ENCODE measurements at places on chromosomes 12 and 14.

- DNase-seq: no peak
Measured at GRCh38 chr14:77838831-77839511, 39.1 kb downstream of the ADCK1 start.

DNA sequence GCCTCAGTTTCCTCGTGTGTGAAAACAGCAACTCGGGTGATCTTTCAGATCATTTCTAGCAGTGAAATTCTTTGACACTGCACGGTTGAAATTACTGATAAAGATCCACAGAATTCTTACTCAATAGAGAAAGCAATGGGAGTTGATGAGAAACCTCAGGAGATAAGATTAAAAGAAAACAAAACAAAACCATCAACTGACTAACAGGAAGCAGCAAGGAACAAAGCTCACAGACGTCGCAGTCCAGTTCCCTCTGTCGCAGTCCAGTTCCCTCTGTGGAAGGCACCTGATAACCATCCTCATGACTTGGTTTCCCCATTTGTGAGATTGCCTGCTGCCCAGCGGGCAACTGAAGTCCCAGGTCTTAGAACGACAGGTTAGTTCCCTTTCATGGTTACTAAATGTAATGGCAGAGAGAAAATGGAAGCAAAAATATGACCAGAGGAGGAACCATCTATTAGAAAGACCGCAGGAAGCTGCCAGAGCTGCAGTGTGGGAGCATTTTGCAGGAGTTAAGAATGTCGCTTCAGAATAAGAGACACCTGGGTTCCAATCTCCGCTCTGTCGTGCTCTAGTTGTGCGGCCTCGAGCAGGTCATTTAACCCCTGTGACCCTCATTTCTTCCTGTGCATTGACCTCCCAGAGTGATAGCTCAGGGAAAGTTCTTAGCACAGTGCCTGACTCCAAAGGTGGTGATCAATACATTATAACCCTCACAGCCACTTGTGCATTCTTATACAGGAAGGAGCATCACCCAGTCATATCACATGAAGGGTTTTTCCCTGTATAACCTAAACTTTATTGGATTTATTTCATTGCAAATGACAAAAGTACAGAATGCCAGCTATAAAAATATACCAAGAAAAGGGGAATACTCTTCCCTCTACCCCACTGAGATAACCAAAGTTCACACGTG lies 5.1 kb upstream of the MED13L start:
- no peak for DNase-seq

DNA sequence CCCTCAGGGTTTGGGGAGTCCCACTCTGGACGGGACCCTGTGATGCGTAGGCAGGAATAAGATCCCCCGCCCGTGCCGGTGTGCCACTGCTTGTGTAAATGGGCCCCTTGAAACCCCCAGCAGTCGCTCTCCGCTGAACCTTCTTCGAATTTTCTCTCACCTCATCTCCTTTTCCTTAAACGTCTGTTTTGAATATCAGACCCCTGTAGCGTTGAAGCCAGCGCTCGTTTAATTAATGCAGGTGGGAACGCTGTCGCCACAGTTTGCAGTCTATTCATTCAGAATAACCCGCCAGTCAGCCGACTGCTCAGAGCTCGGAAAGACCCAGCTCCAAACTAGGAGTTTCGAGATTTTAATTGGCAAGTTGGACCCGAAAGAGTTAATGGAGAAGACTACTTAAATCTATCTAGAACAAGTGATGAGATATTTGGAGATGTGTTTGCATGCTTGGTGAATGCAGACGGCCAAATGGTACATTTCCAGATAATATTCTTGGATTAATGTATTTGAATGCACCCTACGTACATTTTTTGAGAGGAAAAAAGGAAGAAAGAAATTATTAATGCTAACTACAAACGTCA lies 739 bp upstream of the PPP2R5E start:
- no peak for DNase-seq

- DNase-seq: no peak
Measured at GRCh38 chr12:125604976-125605375, 539.7 kb downstream of the AACS start.

DNA sequence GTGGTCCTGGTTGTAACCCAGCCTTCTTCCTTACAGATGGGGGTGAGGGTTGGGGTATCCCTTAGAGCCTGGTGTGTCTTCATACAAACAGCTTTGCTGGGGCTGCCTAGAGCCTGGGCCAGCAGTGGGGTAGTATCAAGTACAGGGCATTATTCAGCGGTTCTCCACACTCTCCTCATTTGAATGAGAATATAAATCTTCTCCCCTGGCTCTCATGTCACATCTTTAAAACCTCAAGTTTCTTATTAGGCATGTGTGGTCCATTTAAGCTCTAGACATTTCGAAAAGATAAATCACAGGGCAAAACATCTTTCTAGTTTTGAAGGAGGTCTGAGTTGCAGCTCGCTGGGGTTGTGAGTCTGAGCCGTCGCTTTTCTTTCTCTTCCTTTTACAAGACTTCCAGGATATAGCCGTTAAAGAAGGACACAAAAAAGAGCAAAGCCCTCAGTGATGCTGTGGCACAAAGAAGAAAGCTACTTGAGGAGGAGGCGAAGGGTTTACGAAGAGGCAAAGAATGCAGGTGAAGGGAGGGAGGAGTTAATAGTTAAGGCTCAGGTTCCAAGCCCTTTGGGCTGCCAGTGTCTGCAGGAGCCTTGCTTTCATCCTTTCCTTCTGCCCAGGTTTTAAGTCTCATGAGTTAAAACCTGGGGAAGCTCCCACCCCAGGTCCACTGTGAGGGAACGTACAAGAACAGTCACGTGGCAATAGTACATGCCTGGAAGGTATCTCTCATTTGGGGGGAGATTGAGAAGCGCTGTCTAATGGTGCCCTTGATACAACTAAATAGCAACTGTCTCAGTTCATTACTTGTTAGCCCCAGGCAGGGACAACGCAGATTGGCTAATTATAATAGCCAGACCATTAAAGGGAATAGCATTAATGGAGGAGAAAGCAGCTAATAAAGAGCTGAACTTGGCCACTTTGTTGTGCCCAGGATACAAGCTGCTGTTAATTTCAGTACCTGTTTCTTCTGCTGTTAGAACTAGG lies 94.2 kb downstream of the ETV6 start:
- DNase-seq: no peak

DNA sequence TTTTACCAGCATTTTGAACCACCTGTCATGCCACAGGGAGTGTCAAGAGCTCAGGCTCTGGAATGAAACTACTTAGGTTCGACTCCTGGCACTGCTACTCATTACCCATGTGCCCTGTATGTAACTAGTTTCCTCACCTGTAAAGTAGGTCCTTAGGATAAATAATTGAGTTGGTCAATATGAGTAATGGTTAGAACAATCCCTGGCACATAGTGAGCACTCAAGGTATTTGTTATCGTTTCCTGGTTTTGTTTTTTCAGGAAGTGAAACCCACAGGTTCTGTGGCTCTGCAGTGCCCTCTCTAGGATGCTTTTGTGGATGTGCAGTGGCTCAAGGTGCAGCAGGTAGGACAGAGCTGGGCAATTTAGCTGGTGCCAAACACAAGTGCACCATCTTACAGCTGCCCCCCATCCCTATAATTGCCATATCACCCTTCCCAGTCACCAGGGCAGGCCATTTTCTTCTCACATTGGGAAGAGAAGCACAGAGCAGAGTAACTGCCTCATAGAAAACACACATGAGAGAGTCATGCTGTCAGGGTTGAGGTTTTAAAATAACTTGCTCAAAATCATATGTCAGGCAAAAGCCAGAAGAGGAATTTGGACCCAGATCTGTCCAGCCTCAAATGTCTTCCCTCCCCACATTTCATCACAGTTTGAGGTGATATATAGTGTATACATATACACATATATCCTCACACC lies 297.5 kb downstream of the RPAP3 start:
- peak; percentile 62 for DNase-seq

- no peak for DNase-seq
Measured at GRCh38 chr12:51371295-51371953, 19.8 kb downstream of the GALNT6 start.

DNA sequence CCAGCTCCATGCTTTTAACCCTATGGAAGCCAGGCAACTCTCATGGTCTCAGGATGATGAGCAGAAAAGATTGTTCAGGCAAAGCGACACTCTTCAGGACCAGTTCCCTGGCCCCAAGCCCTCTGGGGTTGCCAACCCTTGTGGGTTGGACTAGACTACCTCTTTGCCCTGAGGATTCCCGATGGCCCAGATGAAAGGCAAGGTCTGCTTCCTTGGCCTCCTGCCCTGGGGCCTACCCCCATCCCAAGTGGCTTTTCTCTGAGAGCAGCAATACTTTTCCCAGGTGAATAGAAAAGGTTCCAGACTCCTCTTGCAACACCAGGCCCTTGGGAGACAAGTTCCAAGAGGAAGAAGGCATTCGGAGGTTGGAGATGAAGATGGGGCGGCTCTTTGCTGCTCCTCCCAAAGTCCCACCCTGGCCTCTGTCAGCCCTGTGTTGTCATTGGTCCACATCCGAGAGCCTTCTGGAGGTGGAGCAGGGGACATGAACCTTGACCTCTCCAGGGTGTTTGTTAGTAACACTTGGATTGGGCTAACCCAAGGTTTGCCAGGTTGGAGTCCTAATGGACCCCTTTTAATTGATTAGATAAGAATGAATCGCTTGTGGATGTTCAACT lies 131.1 kb downstream of the GCH1 start:
- no peak for DNase-seq

GRCh38 chr14:35193161-35193560 lies 70.8 kb downstream of the PRORP start:
- DNase-seq: no peak

DNA sequence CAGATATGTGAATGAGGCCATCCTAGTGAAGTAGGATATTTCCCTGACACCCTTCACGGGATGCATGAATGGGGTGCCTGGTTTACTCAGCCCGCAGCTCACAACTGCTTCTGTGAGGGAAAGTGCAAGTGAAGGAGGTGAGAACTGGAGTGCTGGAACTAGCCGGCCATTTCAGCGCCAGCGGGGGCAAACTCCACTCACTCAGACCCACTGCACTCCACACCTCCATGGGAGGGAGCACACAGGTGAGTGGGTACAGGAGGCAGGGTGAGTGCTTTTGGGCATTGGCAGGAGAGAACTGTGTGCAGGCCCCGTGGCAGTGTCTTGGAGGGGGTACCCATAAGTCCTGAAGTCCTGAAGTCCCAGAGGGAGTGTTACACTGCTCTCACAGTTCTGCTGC lies 1008.4 kb downstream of the SLC6A15 start:
- no peak for DNase-seq

- DNase-seq: no peak
Measured at GRCh38 chr12:127178463-127178862, 1088.5 kb upstream of the TMEM132C start.

DNA sequence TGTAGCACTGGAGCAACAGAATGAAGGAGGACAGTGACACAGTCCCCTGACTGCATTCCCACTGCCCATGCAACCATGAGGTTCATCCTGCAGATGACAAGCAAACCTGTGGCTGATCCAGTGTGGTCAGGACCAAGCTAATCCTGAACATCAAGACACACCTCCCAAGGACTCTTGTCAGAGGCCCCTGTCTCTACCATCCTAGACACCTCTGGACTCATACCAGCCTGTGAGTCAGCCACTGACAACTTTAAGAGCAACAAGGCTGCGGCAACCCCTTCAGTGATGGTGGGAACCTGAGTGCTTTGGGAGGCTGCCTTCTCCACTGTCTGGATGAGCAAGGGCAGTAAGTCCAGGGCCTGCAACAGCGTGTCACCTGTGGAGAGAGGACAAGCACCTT lies 24.6 kb downstream of the GCN1 start:
- no peak for DNase-seq

DNA sequence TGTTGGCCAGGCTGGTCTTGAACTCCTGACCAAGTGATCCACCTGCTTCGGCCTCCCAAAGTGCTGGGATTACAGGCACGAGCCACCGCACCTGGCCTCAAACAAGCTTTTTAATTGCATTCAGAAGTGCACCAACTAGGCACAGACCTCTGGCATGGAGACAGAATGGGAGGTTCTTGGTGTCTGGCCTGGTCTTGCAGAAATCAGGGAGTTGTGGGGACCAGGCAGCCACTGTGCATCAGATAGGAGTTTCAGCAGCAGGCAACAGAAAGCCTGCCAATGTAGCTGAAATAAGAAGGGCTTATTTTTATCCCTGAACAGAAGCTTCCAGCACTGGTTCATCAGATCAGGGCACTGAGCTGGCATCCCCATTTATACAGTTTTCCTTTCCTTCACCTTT lies 22.2 kb upstream of the TCL1B start:
- DNase-seq: no peak

GRCh38 chr14:61898568-61898967 lies 136.3 kb downstream of the SNAPC1 start:
- DNase-seq: no peak

GRCh38 chr12:106566771-106567170 lies 16.0 kb upstream of the RFX4 start:
- DNase-seq: no peak

GRCh38 chr12:78473136-78473535 lies 391.4 kb upstream of the SYT1 start:
- no peak for DNase-seq

DNA sequence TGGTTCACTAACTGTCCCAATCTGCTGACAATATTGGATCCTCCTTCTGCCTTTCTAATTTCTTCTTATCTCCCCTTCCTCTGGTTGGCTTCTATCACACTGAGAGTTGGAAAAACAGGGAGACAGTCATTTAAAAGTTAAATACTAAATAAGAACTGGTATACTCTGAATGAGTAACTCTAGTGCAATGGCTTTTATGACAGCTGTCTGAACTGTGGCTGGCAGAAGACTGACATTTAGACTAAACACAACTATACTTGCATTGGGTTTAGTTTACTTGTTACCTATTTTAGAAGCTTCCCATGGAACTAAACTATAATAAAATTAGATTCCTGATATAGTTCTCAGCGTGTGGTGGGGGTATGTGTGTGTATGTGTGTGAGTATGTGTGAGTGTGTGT lies 7.9 kb upstream of the MAGOHB start:
- DNase-seq: no peak

GRCh38 chr12:111455448-111456320 lies 50.0 kb downstream of the SH2B3 start:
- no peak for DNase-seq

DNA sequence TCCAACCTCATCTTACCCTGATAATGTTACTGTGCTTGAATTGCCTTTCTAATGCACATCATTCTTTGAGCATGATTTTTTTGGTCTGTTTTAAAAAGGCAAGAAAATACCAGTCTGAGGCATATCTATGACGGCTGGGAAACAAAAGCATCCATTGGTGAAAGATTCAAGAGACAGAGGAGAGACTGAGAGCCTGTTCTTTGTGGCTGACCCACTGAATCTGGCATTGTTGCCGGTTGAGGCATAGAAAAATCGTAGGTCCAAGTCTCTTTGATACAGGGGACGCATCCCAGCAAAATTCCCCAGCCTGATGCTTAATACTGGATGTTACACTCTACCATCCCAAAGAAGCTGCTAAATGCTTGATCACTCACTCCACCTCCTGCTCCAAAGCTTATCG lies 2.9 kb upstream of the KLHL42 start:
- DNase-seq: no peak

- peak; percentile 19 for DNase-seq
Measured at GRCh38 chr12:121513464-121514183, 67.2 kb downstream of the KDM2B start.

- no peak for DNase-seq
Measured at GRCh38 chr14:77372304-77372841, 4.5 kb downstream of the TMED8 start.

- no peak for DNase-seq
Measured at GRCh38 chr12:1928439-1929121, 10.1 kb upstream of the CACNA2D4 start.

GRCh38 chr12:113149361-113150150 lies at the start of gene CFAP73:
Gene CFAP73, plus strand, starts transcription at chr12:113149724. Its CDS starts 134 bp downstream, at chr12:113149858.
- no peak for DNase-seq

Data from CD4-positive, alpha-beta T cell treated with Interferon gamma for 1 hour (primary cell).